ENCODE measurements at places on chromosomes 3 and 15. TPM values are rescaled to one million over a fixed set of nuclear protein-coding genes. Genes with fewer than 3 reads are reported as not detected.

DNA sequence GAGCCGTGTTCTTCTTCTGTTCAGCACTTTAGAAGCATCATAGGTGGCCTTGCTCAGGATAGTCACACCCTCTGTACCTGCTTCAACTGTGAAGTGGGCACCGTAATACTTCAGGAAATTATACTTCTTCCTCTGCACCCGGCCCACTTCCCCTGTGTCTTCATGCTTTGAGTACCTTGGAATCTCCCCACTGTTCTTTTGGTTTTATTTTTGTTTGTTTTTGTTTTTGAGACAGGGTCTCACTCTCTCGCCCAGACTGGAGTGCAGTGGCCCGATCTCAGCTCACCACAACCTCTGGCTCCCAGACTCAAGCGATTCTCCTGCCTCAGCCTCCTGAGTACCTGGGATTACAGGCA, 1.7 kb downstream of the P2RY14 start:
- no peak for DNase-seq

- no peak for DNase-seq
These were observed 57.1 kb upstream of the POLG start for GRCh38 chr15:89391685-89392257.

DNA sequence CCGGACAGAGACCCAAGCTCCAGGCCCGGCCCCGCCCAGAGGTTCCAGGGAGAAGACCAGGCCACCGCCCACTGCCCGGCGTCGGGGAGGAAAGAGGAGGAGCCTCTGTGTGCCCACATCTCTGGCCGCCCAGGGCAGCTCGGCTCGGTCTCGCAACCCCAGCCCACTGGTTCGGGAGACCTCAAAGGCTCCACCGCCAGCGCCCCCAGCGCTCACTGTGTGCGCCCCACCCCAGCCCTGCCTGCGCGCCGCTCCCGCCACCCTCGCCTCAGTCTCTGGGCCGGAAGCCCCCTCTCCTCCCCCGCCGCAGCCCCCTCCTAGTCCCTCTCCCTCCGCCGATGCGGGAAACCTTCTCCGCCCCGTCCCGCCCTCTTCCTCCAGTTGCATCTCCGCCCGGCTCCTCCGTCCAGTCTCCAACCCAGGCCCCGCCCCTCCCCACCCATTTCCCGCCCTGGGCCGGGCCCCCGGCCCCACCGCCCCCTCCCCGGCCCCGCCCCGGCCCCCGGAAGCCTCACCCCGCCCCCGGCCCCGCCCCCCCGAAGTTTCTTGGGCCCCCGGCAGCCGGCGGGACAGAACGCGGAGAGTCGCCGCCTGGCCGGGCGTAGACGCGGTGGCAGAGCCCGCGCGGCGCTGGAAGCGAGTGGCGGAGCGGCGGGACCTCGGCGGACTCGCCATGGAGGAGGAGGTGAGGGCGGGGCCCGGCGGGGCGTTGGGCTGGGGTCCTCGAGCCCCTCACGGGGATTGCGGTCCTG, at the start of gene PLEKHO2:
PLEKHO2 (plus strand) TSS at position 572 of the 752 bp plus-strand sequence; CDS start at position 674, 102 bp downstream.
- DNase-seq: peak; percentile 80

DNA sequence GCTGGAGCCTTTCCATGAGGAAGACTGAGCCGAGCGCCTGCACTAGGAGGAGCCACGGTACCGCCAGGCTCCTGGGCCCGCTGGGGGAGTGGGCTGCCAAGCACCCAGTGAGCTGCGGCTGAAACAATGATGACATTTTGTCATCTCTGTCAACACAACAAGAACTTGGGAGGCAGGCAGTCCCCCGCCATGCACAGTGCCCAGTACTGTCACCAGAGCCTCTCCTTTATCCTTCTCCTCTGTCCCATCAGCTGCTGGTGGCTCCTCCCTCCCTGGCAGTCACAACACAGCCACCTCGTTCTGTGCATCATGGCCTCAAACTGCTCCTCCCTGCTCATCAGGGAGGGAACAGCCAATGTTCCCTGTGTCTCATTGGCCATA, 34.0 kb upstream of the PCSK6 start:
- DNase-seq: no peak

DNA sequence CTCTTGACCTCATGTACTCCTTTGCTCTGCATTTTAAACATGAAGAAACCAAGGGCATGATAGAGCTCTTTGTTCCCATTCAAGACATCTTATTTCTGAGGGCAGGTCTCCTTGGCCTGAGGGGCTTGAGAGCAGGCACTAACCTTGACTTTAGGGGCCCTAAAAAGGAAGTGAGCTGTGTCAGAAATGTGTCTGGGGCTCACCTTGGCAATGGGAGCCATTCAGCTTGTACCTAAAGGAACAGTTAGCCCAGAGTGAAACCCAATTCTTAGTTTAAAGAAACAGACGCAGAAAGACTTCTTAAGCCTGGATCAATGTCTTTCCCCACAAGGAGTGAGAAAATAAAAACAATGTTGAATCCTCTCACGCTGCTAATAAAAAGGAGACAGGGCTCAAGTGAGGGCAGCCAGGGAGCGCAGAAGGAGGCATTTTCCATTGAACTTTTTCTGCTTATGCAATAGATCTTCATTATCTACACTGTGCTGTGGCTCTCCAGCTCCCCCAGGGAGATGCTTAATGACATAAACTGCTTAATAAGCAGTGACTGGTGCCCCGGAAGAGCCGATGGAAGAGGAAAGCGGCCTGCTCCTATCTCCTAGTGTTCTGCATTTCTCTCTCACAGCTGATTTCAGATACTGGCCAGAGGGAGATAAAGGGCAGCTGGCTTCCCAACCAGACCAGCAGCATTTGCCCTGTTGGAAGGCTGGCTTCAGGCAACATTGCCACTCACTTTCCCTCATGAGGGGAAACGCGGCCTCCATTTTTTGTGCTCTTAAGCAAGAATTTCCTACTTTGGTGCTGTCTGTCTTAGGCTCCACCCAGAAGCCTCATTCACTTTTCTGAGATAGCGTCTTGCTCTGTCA, 152.0 kb downstream of the OPA1 start:
- no peak for DNase-seq

The HHATL gene
- total RNA-seq: not detected

The C3orf20 gene
- not detected for total RNA-seq

The TMC3 gene
- not detected for total RNA-seq

The MUC4 gene
- total RNA-seq: not detected

Data from pulmonary artery endothelial cell (primary cell).